ENCODE measurements at places on chromosomes 5 and 9. TPM values are rescaled to one million over a fixed set of nuclear protein-coding genes. Genes with fewer than 3 reads are reported as not detected.

GRCh38 chr5:916441-917293, 24.0 kb downstream of the TRIP13 start:
- DNase-seq: no peak

DNA sequence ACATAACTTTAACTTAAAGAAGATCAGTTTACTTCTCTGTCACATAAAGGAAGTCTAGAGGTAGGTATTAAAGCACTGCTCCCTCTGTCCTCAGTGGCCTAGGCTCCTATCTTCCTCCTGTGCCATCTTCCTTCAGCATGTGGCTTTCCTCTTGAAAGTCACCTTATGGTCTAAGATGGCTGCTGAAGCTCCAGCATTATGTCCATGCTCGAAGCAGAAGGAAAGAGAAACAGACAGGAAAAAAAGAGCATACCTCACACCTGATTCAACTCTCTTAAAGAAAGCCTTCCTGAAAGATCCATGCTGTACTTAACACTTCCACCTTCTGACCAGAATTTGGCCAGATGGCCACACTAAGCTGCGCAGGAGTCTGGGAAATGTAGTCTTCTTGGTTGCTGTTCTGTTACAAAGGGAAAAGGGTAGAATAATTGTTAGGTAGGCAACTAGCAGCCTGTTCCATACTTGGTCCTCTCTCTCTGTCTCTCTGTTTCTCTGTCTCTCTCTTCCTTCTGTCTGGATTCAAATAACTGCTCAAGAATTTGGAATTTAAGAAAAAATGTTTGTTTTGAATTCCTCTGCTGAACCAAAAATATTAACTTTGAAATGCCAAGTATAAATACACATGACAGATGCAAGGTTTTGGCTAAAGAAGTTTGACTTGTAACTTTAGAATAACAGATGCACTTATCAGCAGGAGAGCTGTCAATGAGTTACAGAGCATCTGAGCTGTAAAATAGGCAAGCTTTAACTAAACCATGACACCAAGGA, 16.0 kb downstream of the TMEM174 start:
- DNase-seq: no peak

The TTC16 gene
- not detected for total RNA-seq

The NUTM2G gene
- total RNA-seq: not detected

DNA sequence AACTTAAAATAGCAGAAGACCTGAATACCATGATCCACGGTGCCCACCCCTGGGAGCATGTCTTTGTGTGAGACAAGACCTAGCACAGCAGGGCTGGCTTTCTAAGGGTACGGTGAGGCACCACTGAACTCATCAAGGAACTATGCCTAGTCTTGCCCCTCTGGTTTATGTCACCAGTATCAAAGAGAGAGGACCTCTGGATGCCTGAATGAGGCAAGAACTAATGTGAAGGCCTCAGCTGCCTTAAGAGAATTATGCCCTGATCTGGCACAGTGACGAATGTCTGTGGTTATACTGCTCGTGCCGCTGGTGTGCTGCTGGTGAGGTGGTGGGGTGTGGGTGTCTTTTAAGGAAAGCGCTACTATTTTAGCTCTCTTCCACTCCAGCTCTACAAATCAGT, 23.0 kb downstream of the NREP start:
- DNase-seq: peak; percentile 66

The HSPB3 gene
- not detected for total RNA-seq

The TSC1 gene
- 33.5 TPM for total RNA-seq

The GPR150 gene
- total RNA-seq: 0.56 TPM

- no peak for DNase-seq
These were observed 128.5 kb downstream of the LURAP1L start for GRCh38 chr9:12903316-12903715.

DNA sequence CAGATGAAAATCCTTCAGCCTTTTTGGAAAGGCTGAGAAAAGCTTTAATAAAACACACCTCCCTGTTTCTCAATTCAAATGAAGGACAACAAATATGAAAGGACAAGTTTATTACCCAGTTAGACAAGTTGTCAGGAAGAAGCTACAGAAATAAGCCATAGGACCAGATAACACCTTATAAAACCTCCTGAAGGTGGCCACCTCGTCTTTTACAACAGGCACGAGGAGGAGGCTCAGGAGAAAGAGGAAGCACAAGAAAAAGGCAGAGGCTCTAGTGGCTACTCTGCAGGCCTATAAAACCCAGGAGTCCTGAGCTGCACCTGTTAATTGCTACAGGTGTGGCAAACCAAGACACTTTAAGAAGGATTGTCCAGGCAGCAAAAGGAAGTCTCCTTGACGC, 352.1 kb upstream of the CDH18 start:
- DNase-seq: no peak

The SERF1A gene
- total RNA-seq: 7.3 TPM

DNA sequence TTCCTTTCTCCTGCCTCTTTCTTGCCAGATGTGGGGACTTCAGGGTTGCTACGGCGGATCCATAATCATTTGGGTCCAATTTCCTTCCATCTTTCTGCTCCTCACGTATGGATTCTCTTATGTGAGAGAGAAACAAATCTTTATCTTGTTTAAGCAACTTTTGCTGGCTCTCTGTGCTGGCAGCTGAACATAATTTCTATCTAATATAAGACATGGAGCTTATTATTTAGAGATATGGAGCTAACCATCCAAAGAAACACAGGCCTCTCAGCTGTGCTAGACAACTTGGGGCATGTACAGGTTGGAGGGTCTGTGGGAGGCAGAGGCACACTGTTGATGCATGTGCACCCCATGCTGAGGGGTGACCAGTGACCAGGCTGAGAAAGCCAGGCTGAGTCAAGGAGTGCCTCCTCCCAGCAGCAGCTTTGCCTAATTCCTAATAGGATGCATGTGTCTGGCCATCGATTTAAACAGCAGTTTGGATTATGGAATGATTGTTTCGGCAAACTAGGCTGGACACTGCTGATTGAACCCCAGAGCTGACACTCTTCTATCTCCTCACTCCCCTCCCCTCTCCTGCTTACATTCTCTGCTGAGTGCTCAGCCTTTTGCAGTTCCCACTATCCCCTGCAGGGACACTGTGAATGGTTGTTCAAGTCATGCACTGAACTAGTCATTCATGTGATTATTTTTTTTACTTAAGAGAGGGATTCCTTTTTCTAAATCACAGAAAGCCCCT, 195.8 kb downstream of the ERCC6L2 start:
- DNase-seq: peak; percentile 75

GRCh38 chr5:14996997-14997396, 125.4 kb upstream of the ANKH start:
- DNase-seq: no peak

DNA sequence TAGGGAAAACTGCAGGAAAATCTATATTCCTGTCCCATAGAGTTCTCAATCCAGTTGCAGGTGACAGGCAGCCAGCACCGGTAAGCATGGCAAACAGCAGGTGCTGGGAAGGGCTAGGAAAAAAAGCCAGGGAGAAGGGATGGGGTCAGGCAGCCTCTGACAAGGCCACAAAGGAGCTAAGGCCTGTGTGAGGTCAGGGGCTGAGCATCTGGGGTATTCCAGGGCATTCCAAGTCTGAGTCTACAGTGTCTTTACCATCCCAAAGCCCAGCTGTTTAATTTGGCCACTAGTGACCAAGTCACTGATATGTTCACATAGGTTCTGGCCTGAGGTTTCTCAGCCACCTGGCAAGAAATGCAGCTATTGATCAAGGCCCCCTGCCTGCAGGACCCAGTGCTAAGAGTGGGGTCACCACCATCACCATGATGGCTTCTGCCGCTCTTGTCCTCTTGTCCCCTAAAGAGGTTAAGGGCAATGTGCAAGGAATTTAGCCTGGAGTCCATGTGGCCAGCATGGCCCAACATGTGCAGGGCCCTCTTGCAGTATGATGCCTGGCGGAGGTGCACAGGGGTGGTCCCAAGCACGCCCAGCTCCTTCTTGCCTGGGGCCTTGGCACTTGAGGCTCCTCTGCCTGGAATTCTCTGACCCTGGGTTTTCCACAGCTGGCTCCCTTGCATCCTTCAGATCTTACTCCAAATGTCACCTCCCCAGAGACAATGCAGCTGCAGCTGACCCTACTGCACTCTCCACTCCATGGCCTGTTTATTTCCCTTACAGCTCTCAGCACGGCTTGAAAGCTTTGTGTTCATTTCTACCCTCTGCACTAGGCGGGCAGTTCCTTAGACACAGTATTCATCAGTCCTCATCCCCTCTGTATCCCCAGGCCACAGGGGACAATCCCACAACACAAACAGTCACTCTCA, 213.1 kb downstream of the MSX2 start:
- no peak for DNase-seq

The SYNPO gene
- total RNA-seq: not detected

The TYRP1 gene
- total RNA-seq: not detected

DNA sequence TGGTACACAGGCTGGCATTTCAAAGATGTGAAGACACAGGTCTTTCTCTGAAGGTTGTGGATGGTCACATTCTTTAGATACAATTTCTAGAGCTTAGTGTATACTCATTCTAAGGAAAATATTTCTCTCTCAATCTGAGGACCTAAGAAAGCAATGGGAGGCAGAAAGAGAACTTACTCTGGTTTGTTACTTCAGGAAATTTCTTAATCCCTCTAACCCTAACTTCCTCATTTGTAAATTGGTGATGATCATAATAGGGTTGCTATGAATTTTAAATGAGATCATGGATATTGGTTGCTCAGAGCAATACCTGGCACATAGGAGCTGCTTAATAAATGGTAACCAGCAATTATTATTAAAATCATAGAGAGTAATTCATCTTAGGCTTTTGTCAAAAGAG, 22.1 kb downstream of the FAM170A start:
- DNase-seq: no peak

GRCh38 chr5:82476155-82476554, 198.0 kb upstream of the RPS23 start:
- DNase-seq: no peak

DNA sequence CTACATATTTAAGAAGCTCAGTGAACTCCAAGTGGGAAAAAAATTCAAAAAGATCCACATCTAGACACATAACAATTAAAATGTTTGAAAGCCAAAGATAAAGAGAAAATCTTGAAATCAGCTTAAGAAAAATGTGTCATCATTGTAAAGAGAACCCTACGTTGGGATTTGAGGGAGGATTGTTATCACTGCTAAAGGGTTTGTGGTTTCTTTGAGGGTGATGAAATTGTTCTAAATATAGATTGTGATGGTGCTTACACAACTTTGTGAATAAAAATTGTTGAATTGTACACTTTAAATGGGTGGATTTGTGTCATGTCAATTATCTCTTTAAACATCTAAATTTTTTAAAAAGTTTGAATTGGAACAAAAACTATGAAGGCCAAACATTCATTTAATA, 92.2 kb upstream of the ADAMTS19 start:
- no peak for DNase-seq

The LCN1 gene
- not detected for total RNA-seq

DNA sequence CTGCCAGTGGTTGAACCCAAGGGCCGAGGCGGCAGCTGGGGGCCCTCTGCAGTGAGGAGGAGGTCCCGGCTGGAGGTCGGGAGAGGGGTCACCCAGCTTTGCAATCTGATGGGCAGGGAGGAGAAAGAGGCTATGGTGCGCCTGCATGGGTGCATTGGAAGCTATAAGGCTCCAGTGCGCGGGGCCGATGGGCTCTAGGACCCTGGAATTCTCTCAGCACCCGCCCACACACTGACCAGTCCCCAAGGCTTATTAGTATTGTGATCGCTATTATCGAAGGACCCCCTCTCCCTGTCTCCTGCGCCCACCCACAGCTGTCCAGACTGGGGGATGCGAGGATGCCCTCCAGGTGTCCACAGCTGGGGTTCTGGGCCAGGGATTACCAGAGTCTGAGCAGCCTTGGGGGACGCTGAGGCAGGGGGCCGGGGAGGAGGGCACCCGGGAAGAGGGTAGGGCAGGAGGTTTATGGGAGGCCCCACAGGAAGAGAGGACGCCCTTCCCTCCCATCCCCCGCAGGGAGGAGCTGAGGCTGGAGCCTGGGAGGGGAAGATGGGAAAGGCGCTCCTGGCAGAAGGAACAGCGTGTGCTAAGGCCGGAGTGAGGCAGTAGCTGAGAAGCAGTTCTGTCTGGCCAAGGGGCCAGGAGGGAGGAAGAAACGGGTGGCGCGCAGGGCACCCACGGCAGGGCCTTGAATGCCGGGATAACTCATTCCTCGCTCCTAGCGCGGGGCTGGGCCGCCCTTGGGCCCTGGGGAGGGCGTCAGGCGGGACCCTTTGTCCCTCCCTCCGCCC, 24.2 kb downstream of the C9orf50 start:
- DNase-seq: no peak

DNA sequence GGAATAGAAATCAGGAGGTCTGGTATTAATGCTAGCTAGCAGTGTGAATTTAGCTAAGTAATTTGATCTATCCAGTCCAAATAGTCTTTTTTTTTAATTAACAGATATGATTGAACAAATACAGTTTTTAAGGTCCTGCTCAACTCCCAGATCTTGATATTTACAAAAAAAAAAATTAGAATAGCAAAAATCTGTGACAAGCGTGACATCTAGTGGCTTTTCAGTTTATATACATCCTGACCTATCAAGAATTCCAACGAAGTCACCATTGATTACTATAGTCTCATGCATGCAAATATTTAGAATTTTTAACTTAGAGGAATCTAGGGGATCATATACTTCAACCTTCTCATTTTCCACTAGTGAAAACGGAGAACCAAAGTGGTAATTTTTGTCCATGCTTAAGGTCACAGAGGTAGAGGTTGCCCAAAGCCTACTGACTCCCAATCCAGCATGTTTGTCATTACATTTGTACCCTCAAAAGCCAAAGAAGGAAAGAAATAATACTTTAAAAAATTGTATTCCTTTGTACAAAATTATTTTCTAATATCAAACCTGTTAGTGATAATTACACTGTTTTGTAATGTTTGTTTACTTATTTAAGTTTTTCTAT, 17.6 kb upstream of the TARS1 start:
- no peak for DNase-seq

DNA sequence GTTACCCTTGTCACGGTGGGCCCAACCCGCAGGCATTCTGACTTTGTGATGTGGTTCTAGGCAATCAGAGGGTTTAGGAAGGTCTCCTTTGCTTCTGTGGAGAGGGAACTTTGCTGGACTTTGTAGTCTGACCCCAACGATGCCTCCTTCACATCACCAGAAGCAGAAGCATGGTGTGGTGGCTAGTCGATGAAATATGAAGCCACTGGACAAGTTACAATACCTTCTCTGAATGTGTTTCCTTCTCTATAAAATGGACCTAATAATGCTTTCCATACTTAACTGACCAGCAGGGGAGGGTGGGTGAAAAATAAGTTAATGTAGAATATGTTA, 607 bp downstream of the SPEF2 start:
- DNase-seq: no peak

Data from activated CD4-positive, alpha-beta T cell treated with anti-CD3 and anti-CD28 coated beads, Interleukin-2, amount 10 ng/mL, durations not matched to agents 24 days and 14 days (primary cell).